Endothelial cell of umbilical vein (primary cell): ENCODE measurements at places on chromosomes 11 and 22. TPM values are rescaled to one million over a fixed set of nuclear protein-coding genes. Genes with fewer than 3 reads are reported as not detected.

DNA sequence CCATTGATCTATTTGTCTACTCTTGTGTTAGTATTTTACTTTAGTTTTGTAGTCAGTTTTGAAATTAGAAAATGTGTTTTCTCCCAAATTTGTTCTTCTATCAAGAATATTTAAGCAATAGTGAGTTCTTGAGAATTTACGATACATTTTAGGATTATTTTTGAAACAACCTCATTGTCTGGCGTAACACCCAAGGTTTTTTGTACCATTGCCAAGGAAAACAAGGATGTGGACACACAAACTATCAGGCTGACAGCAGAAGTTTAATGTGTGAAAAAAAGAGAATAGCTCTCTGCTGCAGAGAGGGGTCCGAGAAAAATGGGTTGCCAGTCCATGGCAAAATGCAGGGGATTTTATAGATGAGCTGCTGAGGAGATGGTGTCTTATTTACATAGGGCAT lies 865.1 kb upstream of the CNTN5 start:
- DNase-seq = no peak

DNA sequence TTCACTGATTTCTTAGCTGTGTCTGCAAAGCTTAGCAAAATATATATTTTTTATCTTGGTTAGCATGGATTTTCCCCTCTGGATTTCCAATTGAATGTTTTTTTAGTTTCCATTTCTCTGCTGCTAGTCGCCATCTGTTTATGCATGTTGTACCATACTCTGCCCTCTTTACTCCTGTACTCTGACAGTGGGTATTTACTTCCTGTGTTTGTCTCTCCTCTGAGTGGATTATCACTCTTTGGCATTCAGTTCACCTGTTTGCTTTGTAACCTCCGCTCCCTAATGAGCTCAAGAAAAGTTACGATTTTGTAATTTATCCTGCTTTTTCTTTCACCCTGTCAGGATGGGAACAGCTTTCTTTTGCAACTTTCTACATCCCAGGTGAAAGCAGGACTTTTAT lies 59.1 kb downstream of the PDHX start:
- peak; percentile 17 for DNase-seq

DNA sequence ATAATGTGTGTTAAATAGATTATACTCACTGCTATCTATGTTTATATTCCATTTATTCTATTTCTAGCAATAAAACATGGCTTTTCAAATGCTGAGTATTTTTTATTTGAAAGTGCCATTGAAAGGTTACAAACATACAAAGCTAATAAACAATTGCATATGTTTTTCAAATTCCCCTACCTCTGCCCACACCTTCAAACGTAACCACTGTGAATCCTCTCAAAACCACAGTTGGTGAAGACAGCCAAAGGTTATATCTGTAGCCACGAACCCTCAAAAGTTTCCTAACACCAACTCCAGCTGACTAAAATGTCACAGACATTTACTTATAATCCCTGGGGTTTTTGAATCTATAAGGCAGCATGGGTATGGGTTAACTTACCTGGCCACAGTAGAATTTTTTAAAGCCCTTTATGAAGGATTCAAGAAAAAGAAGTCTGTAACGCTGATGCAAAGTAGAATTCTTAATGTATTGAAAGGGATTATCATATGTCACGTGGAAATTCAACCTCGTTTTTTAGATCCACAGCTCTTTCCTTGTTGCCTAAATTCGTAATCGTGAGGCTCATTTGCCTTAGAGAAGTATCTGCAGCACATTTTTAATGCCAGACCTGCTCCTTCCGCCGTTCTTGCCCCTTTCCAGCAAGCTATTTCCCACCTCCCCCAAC lies 122.5 kb upstream of the ZC3H12C start:
- DNase-seq = no peak

DNA sequence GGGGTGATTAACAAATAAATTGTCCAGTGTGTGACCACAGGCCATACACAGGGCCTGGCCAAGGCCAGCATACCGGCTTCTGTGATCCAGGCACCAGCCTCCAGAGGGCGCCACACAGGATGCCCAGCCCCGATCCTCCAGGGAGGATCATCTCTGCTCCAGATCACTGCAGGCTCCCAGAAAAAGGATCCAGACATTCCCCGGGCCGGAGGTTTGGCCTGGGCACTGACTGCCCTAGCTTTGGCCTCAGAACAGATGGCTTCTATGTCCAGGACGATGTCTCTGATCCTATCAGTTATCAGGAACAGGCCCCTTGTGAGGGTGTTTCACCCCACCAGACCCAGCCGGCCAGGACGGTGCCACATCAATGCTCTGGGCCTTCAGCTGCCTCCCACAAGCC lies 74.5 kb upstream of the LMO1 start:
- DNase-seq = peak; percentile 29

GRCh38 chr22:40071720-40072119 lies 77.0 kb downstream of the FAM83F start:
- DNase-seq = no peak

- DNase-seq = no peak
Measured at GRCh38 chr11:74577624-74578396, 14.6 kb upstream of the POLD3 start.

DNA sequence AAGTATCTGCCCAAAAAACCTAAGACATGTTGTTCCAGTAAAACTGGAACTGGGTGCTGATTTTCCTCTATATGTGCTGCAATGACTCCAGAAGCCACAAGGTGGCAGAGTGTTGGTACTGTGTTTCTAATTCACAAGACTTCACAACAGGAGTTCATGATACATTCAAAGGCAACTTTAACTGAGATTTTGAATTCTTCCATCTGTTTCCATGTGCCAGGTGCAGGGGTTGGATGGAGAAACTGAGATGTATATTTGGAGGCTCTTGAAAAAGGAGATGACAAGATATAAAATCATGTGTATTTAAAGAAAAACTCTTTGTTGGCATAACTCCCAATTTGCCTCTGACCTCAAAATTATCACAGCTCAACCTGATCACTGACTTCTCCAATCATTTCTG lies 1098.6 kb upstream of the CCDC90B start:
- DNase-seq = peak; percentile 44

GRCh38 chr11:13061294-13061990 lies 52.3 kb downstream of the RASSF10 start:
- DNase-seq = no peak

DNA sequence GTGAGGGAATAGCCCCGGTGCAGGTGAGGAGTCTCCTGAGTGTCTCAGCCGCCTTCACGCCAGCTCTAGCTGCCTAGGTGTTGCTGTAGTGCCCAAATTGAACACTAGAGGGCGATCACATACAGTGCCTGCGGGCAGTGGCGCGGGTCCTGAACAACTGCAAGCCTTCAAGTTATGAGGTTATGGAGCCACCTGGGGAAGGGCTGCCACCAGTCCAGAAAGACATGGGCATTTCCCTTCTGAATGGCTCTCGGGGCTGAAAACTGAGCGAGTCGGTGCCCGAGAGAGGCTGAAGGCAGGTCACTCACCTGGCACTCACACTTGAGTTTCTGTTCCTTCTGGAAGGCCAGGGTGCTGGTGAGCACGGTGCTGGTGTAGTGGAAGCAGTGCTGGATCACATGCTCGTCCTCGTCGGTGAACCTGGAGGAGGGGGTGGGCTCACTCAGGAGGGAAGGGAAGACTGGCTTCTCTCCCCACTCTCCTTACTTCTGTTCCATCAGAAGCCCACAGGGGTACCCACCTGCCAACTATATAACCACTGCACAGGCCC lies 88.4 kb downstream of the PDE2A start:
- peak; percentile 69 for DNase-seq

- DNase-seq = no peak
Measured at GRCh38 chr11:75536786-75537641, 11.3 kb upstream of the GDPD5 start.

GRCh38 chr11:72833811-72834493 lies 19.7 kb downstream of the ATG16L2 start:
- no peak for DNase-seq

DNA sequence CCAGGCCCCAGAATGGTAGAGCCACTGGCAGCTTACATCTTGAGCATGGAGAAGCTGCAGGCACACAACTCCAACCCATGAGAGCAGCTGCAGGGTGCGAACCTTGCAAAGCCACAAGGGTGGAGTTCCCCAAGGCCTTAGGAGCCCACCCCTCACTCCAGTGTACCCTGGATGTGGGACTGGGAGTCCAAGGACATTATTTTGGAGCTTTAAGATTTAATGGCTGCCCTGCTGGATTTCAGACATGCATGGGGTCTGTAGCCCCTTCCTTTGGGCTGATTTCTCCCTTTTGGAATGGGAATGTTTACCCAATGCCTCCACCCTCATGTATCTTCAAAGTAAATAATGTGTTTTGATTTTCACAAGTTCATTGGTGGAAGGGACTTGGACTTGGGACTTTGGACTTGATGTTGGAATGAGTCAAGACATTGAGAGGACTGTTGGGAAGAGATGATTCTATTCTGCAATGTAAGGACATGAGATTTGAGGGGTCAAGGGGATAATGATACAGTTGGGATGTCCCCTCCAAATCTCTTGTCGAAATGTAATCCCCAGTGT lies 1.1 kb upstream of the KRTAP5-7 start:
- no peak for DNase-seq

DNA sequence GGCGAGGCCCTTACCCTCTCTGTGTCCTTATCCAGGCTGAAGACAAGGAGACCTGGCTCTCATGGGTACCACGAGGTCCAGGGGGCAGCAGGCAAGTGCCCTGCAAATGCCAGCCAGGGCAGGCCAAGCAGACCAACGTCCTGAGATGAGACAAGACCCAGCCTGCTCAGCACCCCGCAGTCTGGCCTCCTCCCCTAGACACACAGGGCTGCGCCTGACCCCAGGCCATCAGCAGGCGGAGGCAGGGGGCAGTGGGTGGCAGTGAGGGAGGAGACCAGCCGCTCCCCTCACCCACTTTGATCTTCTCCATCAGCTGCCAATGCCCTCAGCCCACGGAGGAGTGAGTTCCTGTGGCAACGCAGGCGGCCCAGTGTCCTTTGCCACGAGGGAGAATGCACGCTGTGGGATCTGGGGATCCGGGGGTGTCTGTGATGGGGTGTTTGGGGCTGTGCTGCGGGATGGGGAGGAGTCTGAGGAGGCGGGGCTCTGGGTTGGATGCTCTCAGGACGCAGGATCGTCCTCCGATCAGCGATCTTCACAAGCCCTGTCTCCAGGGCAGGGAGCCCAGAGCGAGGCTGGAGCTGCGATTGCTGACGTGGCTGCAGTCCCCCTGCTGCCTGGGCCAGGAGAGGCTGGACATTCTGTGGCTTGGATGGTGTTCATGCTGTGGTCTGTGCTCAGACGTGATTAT lies 30.5 kb upstream of the PPARA start:
- DNase-seq = no peak

DNA sequence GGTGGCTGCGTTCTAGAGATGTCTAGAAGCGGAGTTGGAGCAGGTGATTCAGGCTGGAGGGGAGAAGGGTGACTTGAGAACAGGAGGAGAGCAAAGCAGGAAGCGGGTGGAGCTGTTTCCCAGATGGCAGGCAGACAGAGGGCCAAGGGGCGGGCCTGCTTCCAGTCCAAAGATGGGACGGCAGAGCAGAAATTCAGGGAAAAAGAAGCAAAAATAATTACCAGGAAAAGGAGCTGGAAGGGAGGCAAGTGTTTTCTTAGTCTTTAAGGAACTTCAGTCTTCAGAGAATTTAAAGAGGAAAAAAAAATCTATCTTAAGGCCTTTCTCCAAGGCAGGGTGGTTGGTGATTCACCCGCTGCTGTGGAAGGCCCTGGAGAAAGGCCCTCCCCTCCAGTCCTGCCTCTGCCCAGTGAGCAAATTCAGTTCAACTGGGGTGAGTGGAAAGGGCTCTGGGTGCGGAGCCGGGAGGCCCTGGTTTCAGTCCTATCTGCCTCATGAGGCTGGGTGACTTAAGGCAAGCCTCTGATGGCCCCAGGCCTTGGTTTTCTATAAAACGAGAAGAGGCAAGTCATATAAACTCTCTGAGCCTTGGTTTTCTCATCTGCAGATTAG lies 4.5 kb upstream of the CREB3L1 start:
- peak; percentile 43 for DNase-seq

- DNase-seq = peak; percentile 11
Measured at GRCh38 chr11:77198440-77198849, 70.4 kb downstream of the MYO7A start.

DNA sequence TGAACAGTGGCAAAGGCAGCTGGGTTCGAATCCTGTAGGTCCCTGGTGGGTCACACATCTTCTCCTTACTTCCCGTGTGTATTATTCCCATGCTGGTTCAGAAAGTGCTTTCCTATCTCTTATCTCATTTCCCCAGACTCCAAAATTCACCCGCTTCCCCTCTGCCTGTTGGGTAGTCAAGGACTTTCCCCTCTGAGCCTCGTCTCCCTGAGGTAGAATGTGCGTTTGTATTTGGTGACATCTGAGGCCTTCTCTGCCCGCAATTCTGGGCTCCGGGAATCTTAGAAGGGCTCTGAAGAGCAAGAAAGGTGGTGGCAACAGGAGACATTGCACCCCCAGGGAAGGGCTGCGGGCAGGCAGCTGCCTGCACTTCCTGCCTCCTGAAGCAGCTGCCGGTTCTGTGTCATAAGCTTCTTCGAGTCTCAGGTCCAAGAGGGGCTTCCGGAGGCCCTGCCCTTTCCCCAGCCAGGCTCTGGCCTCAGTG lies 5.9 kb downstream of the LRRC32 start:
- peak; percentile 69 for DNase-seq

GRCh38 chr22:17441326-17441725 lies 72.1 kb downstream of the CECR2 start:
- DNase-seq = no peak

DNA sequence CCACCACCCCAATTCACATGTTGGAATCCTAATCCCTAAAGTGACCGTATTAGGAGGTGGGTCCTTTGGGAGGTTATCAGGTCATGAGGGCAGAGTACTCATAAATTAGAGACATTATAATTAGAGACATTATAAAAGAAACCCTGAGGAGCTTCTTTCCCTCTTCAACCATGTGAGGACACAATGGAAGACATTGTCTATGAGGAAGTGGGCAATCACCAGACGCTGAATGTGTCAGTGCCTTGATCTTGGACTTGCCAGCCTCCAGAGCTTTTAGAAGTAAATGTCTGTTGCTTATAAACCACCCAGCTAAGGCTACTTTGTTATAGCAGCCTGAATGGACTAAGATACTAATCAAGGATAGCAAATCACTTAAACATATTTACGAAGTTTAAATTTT lies 14.8 kb downstream of the GAB2 start:
- no peak for DNase-seq

DNA sequence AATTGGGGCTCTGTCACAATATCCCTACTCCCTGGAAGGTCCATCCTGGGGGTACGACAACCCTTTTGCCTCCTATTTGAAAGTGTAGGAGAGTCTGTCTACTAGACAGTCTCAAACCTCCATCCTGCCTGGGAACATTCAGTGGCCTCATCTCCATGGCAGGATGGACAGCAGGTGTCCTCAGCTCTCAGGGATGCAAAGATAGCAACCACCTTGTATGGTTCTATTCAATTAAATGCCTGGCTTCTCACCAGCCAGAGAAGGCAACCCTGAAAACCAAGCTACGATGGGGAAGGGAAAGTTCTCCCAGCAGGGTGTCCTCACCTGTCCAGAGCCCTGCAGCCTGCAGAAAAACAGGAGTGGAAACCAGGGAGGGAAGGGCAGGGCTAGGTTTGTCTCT lies 164.9 kb downstream of the MIAT start:
- no peak for DNase-seq

Gene DNAJB13
- polyA plus RNA-seq = 0.07 TPM in 1 of 2 replicates, not detected in the other

Gene SHANK3
- 26.1 and 29.7 TPM in 2 replicates for polyA plus RNA-seq

Gene SLC17A6
- not detected in 2 replicates for polyA plus RNA-seq

Gene ALKBH8
- 1.5 and 2.6 TPM in 2 replicates for polyA plus RNA-seq

Gene CCDC116
- 0.18 and 0.21 TPM in 2 replicates for polyA plus RNA-seq

Gene LRRN4CL
- 0.03 TPM in 1 of 2 replicates, not detected in the other for polyA plus RNA-seq

Gene HBB
- polyA plus RNA-seq = not detected in 2 replicates

Gene DBX1
- not detected in 2 replicates for polyA plus RNA-seq
